ENCODE measurements at places on chromosomes 3 and 15.
A peak's percentile ranks its signal among the peaks of the same experiment; 100 is the strongest.

DNA sequence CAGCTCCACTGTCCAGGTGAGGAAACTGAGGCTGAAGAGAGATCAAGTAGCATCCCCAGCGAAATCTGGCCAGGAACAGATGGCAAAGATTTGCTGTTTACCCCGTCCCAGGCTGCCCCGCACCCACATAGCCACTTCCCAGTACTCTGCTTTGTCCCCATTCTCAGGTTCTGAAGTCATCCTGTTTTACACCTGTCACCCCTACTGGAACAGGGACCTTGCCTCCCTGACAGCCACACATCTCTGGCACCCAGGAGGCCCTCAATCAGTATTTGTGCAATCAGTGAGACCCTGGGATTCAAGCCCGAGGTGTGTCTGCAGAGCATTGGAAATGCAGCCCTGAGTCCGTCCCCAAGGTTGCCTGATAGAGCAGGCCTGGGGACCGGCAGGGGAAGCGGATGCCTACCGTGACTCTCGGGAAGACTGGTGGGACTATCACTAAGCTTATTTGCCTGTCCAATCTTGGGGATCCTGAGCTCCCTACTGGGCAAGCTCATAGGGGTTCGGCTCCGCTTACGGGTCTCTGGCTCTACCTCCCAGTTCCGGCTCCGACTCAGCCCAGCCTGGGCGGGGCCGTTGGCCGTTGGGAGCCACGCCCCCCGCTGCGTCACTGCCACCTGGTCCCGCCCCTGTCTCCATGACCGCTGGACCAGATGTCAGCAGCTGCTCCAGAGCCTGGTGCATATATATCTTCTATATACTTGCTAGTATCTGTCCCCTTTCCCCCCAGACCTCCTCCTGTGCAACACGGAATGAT is 17.5 kb upstream of the FANCD2 start:
- DNase-seq, result peak; percentile 72

DNA sequence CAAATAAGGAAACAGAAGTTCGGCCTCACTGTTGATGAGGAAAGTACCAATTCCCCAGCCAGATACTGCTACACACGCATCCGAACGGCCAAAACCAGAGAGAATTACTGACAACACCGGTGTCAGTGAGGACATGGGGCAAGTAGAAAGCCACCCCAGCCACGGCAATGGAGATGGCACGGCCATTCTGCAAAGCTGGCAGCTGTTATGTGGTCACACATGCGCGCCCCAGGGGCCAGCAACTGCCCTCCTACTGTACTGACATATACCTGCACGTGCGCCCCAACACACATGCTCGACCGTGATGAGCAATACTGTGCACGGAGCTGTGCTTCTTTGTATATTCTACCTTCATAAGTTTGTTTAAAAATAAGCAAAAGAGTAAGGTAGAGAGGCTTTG is 217.4 kb downstream of the ADAMTS17 start:
- DNase-seq, result no peak

DNA sequence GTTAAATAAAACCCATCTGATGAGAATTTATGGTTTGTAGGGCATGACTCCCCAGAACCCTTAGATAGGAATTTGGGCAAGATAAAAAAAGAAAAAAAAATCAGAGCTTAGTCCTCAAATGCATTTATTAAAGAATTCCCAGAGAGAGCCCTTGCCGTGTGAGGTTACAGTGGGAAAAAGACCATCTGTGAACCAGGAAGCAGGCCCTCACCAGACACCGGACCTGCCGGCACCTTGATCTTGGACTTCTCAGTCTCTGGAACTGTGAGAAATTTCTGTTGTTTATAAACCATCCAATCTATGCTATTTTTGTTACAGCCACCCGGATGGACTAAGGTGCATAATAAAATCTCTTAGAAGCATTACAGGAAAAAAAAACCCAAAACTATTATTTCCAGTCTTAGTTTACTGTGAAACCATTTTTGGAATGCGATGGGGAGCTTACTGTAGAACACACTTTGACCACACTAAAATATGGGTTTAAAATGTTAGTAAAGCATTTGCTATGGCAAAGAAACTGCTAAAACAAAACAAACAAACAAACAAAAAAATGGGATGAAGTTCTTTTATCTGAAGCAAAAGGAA is 72.2 kb downstream of the LEKR1 start:
- no peak for DNase-seq

- DNase-seq, result no peak
Measured at GRCh38 chr3:112020674-112021085, 13.9 kb upstream of the TMPRSS7 start.

DNA sequence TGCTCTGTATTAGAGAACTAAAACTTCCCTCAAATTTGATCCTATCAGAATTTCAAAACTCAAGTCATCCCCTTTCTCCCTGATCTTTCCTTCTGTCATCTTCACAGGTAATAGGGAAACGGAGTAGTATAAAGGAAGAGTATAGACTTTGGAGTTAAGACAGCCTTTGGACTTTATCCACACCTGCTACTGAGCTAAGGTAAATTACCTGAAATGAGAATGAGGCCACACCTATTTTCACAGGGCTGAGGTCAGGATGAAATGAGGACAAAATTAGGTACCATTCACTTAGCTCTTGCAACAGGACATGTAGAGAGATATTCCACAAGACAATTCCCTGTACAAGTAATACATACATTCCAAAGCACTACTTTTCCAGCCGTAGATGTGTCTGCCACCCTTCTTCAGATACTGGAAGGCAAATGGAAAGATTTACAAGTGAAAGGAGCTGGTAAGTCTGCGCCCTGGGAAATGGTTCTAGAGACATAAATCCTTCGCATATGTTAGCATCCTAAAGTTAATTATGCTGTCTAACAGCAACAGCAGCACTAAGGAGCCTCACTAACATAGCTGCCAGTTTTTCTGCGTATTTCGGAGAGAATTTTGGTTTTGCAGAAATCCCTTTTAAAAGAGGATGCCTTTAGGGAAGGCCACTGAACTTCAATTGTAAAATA is 461.8 kb downstream of the SHQ1 start:
- no peak for DNase-seq

- no peak for DNase-seq
Measured at GRCh38 chr15:38421069-38421690, 32.7 kb upstream of the FAM98B start.

All from CD4-positive, alpha-beta T cell treated with Interleukin-6 at 100 ng/mL for 8 hours (primary cell).